ENCODE measurements at places on chromosomes 13 and 19. TPM values are rescaled to one million over a fixed set of nuclear protein-coding genes. Genes with fewer than 3 reads are reported as not detected.

DNA sequence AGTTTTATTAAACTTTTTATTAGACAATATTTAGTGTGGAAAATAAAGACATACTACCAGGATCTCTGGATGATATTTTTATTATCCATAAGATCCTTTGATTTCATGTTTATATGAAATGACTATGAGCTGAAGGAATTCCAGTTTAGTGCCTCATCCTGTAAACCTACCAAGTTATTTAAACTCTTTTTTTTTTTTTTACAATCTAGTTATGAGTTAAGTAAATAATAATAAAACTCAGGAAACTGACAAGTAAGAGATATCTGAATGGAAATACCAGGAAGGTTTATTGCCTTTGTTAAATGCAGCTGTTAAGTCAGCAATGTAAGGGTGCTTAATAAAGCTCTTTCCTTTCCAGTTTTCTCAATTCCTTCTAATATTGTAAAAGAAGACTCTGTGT, 53.9 kb downstream of the RXFP2 start:
- DNase-seq, result no peak

DNA sequence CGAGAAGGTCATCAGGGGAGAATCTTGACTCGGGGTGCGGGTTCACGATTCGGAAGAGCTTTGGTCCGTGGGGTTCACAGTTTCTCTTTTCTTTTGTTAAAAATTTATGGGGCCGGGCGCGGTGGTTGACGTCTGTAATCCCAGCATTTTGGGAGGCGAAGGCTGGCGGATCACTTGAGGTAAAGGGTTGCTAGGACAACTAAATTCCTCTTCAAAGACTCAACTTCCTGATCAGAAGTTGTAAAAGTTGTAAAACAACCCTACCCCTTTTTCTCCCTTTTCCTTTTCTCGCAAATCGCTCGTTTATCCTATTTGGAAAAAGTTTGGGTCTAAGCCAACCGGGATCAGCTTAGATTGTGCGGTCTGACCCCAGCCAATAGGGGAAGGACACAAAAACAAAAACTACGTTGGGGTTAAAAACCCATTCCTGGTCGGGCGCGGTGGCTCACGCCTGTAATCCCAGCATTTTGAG, 673 bp downstream of the ZNF486 start:
- peak; percentile 9 for DNase-seq

DNA sequence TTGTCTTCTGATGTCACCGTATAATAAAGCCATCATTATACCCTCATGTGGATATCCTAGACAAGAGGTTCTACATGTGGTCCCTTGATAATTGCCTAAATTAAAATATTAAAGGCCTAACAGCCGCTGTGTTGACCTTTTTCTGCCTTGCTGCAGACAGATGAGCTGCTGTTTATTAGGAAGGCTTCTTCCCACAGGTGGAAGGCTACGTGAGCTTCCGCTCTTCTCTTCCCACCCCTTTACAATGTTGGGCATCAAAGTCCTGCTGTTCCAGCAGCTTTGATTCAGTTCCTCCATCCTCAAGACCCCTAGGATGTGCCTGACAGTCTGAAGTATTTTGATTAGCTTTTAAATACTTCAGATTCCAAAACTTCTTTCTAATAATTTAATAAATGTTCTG, 217.1 kb downstream of the PCCA start:
- DNase-seq, result no peak

Gene IL17D
- total RNA-seq, result 0.41 TPM

GRCh38 chr13:35160896-35161295, 218.8 kb downstream of the NBEA start:
- DNase-seq, result no peak

DNA sequence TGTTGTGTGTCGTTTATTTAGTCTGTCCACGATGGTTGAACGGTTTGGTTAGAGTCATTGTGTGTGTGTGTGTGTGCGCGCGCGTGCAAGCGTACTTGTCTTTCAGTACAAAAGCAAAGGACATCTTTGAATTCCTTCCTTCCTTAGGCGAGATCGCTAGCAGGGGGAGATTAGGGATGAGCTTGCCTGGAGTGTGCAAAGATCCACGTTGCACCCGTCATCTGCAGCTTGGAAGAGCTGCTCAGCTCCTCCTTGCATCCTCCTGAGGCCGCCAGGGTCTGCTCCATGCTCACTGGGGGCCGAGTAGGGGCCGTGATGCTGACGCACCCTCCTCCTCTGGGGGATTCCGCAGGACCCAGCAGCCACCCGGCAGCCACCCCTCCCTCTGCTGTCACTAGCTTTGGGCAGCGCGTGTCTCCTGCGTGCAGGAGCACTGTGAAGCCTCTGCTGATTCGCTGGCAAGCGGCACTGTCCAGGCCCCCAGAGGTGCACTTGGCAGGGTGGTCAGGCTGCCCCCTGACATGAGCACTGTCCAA, 137.3 kb downstream of the KDM4B start:
- DNase-seq, result no peak

GRCh38 chr19:38433268-38433733, at the start of gene RYR1:
TSS of gene RYR1 (plus strand) at chr19:38433691. CDS start at chr19:38433830, 139 bp downstream.
- peak; percentile 39 for DNase-seq

Gene LRRC63
- not detected for total RNA-seq

GRCh38 chr19:29083863-29084262, 129.1 kb downstream of the UQCRFS1 start:
- no peak for DNase-seq

- no peak for DNase-seq
Observed at GRCh38 chr19:43683905-43684304, 13.9 kb upstream of the PLAUR start.

Gene MTIF3
- total RNA-seq, result 57.4 TPM

- DNase-seq, result peak; percentile 53
Observed at GRCh38 chr19:32674153-32674930, 638 bp downstream of the ANKRD27 start.

Gene ATXN8OS
- total RNA-seq, result 0.25 TPM

- DNase-seq, result no peak
Observed at GRCh38 chr13:111156421-111156820, 41.3 kb downstream of the ARHGEF7 start.

DNA sequence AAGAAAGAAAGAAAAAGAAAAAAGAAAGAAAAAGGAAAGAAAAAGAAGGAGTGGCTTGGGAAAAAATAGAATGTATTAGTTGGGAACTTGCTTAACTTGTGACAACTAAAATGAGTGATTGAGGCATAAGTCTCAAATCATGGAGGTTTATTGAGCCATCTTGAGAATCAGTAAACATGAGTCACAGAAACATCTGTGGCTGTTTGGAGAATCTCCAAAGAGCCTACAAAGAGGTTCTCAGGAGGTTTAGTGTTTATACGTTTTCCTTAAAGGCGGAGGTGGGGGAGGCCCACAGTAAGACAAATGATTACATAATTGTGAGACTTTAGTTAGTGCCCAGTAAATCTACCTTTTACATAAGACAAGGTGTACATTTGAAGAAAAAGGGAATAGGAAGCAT, 38.6 kb downstream of the WDR87 start:
- DNase-seq, result no peak

- no peak for DNase-seq
Observed at GRCh38 chr19:10114651-10115391, 3.3 kb downstream of the P2RY11 start.

Gene NLRP9
- not detected for total RNA-seq

DNA sequence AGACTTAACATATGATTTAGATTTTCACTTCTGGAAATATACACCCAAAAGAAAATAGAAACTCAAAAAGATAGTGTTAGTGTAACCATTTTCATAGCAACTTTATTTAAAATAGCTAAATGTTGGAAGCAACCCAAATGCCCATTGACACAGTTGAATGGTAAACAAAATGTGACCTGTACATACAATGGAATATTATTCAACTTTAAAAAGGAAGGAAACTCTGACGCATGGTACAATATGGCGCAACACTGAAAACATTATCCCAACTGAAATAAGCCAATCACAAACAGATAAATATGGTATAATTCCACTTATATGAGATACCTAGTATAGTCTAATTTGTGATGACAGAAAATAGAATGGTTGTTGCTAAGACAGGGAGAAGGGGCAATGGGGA, 1456.1 kb upstream of the MIR17HG start:
- DNase-seq, result no peak

DNA sequence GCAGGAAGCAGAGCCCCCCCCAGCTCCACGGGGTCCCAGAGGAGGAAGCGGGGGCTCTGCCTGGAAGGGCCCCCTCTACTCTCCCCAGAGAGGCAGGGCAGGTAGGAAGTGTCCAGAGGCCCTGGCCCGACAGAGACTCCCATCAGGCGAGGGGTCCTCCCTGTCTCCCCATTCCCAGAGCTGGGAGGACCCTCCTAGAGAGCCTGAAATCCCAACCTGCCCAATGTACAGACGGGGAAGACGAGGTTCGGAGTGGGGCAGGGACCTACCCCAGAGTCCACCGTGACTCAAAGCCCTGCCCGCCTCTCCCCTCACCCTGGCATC, 1.1 kb downstream of the TLE2 start:
- no peak for DNase-seq

Gene ZNF880
- 9.6 TPM for total RNA-seq

Gene PODNL1
- 2.9 TPM for total RNA-seq

GRCh38 chr19:54517483-54517882, 14.9 kb downstream of the LAIR2 start:
- DNase-seq, result no peak

Gene CEACAM7
- 2,117 TPM for total RNA-seq

GRCh38 chr13:95608640-95609323, 35.7 kb downstream of the DZIP1 start:
- no peak for DNase-seq

- no peak for DNase-seq
Observed at GRCh38 chr13:111658145-111659100, 338.0 kb downstream of the TEX29 start.

GRCh38 chr19:52992109-52993004, 21.4 kb upstream of the ERVV-1 start:
- peak; percentile 54 for DNase-seq

- no peak for DNase-seq
Observed at GRCh38 chr13:45226024-45226423, 25.2 kb upstream of the KCTD4 start.

Gene BCL2L12
- total RNA-seq, result 16.3 TPM

Gene DYRK1B
- total RNA-seq, result 27.2 TPM

DNA sequence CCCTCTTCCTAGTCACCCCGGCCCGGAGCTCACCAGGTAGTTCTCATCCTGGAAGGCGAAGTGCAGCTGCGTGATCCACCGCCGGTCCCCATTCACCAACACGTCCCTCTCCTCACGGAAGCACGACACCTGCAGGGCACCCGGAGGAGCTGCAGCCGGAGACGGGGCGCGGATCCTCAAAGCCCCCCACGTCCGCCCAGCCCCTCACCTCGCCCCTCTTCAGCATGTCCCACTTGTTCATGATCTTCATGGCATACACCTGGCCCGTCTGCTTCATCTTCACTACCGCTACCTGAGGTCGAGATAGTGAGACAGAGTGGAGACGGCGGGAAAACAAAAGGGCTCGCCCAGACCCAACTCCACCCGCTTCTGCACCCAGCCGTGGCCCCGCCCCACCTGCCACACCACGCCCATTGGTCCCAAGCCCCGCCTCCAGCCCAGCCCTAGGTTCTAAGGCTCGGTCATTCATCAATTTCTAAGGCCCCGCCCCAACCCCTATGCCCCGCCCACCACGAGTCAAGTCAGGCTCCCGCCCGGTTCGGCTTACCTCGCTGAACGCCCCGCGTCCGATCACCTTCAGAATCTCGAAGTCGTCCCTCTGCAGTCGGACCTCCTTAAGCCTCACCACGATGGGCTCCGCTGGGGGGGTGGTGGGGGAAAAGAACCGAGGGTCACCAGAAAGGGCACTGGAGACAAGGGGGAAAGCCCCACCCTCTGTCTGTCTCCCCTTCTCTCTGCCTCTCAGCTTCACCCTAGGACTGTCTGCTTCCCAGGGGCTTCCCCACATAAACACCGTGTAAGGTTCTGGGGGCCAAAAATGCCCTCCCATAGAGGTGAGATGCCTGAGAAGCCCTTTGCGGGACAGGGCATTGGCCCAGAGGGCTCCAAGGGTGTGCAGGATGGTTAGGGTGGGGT, 2.8 kb downstream of the DMPK start:
- DNase-seq, result peak; percentile 99

Gene RPL13A
- 2,162 TPM for total RNA-seq

DNA sequence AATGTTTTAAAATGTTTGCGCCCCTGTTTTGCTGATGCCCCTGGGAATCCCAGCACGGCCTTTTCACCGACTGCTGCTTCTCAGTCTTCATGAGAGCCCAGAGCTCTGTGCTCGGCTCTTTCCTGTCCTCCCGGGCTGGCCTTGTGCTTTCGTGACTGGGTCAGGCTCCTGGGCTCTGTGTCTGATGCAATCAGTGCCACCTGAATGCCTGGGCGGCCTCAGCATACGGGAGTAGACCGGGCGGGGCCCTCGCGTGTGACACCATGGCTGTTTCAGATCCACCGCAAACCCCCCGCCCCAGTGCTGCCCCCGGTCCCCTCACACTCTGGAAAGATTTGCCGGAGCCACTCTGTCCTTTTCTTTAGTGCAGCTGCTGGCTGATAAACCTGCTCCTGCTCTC, 21.4 kb downstream of the PABPC3 start:
- no peak for DNase-seq

DNA sequence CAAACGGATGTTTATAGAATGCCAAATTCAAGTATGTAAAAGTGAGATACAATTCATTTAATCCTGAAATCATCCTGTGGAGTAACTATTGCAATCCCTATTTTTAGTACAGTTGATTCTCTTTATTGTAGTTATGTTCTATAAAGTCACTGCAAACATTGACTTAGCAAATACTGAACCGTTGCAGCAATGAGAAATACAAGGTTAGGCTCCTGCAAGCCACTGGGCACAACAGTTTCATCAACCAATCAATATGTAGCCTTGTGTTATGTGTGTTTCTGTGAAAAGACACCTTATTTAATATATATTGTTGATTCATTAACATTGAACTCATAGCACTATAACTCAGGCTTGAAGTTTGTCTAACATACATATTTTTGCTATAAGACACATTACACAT, 174.4 kb downstream of the DCT start:
- no peak for DNase-seq

DNA sequence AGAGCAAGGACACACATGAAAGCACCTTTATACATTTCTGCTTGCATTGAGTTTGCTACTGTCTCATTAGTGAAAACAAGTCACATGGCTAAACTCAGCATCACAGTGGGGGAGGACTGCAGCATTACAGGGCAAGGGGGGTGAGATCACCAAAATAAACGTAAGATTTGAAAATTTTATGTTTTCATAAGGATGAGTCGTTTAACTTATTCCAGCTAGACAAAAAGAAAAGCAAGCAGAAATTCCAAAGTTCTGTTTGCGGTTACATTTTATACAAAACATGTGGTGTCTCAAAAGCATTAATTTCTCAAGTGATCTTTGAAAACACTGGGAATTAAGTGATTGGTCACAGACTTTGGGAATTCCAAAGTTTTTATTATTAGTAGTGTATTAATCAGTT, 261.4 kb upstream of the RXFP2 start:
- DNase-seq, result no peak

DNA sequence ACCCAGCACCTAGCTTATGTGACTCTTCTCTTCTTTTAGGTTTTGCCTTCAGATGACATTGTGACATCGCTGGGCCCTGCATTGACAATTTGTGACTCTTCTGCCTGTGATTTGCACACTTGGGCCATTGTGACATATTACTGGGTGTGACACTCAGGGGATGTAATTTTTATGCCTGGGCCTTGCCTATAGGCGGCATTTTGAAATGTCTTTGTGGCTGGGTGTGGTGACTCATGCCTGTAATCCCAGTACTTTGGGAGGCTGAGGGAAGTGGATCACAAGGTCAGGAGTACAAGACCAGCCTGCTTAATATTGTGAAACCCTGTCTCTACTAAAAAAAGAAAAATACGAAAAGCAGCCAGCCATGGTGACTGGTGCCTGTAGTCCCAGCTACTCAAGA, 28.4 kb upstream of the ZNF681 start:
- DNase-seq, result no peak

- DNase-seq, result peak; percentile 44
Observed at GRCh38 chr19:31448221-31448657, 99.0 kb upstream of the TSHZ3 start.

- DNase-seq, result peak; percentile 58
Observed at GRCh38 chr19:1872807-1873523, 9.6 kb upstream of the KLF16 start.
